ENCODE measurements at places on chromosomes 5 and 9.

DNA sequence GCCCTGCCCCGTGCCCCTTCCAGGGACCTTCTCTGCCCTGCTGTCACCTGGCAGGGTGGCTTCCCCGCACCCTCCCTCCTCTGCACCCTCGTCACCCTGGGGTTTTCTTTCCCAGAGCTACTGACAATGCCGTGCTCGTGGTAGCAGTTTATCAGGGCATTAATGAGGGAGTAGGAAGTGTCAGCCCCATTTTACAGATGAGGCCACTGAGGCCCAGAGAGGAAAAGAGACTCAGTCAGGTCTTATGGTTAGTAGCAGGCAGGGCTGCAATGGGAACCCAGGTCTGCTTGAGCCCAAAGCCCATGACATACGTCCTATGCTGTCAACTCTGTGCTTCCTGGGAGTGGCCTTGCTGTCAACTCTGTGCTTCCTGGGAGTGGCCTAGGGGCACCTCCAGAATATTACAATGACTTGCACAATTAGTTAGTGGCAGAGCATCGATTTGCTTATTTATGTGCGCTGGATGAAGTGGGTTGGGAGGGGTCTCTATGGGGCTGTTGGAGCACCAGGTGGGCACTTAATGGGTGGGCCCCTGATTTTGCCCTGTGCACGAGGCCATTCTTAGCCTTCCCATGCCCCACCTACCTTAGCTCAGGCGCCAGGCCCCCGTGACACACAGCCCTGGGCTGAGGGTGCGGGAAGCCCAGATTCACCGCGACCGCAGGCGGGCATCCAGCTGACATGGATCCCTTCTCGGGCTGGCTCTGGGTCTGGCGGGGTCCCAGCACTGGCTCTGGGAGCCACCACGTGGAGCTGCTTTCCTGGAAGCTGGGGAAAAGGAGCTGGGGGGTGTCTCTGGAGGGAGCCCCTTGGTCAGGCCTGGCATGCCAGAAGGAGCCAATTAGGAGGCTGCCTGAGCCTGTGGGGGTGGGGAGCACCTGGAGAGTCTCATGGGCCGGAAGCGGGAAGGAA is 82.0 kb upstream of the ORM1 start:
- no peak for DNase-seq

DNA sequence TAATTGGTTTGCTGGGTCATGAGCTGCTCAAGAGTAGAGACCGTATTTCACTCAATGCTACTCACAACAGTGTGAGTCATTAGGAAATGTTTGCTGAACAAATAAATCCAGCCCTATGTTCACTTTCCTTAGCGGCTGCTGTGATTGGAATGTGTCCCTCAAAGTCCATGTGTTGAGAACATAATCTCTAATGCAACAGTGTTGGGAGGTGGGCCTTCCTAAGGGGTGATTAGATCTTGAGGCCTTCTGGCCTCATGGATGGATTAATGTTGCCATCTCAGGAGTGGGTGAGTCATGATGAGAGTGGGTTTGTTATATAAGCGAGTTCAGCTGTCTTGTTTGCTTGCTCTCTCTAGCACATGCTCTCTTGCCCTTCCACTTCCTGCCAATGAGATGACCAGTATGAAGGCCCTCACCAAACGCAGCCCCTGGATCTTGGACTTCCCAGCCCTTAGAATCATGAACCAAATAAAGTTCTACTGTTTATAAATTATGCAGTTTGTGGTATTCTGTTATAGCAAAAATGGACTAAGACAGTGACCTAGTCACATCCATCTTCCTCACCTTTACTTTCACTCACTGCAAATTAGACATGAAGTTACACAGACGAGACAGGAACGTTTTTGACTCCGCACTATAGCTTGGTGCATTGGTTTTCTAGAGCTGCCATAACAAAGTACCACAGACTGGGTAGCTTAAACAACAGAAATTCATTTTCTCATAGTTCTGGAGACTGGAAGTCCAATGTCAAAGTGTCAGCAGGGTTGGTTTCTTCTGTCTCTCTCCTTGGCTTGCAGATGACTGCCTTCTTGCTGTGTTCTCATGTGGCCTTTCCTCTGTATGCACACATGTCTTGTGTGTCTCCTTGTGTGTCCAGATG is 50.9 kb upstream of the FAM169A start:
- no peak for DNase-seq

GRCh38 chr9:97660340-97660739 is 26.7 kb downstream of the NCBP1 start:
- no peak for DNase-seq

- no peak for DNase-seq
These were observed 13.1 kb upstream of the IRX2 start for GRCh38 chr5:2764581-2764980.

GRCh38 chr9:35682051-35682450 is 7.7 kb downstream of the TPM2 start:
- DNase-seq: no peak

- no peak for DNase-seq
These were observed 134.5 kb upstream of the SEMA6A start for GRCh38 chr5:116709082-116709481.

GRCh38 chr5:2201011-2201410 is 318.3 kb upstream of the IRX4 start:
- no peak for DNase-seq

DNA sequence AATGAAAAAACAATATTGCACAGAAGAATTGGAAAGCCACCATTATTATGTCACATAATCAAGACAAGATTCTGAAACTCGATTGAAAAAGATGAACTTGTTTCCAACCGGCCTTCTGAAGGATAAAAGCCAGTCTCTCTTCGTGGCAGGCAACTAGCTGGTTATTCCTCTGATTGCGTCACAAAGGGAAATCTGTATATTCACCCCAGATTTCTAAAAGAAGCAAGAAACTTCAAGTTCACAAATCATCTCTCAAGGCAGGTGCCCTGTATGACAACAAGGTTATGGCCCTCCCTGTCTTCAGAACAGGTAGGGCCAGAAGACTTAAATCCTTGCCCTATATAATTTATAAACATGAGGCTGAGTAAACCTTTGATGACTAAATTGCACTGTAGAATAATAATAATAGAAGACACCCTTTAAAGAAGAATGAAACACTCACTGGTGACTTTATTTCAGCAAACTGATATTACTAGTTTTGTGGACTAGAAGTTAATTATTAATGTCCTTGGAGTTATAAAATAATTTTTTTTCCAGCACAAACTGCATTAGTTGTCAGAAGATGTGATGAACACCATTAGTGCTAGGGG is 2.9 kb upstream of the KLF4 start:
- no peak for DNase-seq

GRCh38 chr5:121009058-121009457 is 545.0 kb downstream of the PRR16 start:
- DNase-seq: no peak

- no peak for DNase-seq
These were observed 116.1 kb downstream of the GAPVD1 start for GRCh38 chr9:125377584-125378250.

GRCh38 chr5:35038891-35039290 is 8.9 kb downstream of the AGXT2 start:
- no peak for DNase-seq

DNA sequence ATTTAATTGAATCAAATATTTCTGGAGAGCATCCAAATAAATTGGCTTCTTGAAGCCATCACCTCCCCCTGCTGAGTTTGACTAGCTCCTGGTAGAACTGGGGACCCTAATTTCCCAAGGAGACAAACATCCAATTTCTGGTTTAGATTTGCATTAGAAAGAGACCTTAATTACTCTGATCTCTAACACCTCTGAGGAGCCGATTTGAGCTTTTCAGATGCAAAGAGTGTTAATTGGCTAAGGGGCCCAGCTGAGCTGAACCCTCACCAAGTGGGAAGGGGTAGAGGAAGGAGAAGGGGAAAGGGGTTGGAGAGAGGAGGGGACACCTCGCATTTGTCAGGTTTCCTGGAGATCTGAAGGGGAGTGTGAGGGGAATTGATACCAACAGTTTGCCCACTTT is 145.4 kb upstream of the SHB start:
- DNase-seq: no peak

DNA sequence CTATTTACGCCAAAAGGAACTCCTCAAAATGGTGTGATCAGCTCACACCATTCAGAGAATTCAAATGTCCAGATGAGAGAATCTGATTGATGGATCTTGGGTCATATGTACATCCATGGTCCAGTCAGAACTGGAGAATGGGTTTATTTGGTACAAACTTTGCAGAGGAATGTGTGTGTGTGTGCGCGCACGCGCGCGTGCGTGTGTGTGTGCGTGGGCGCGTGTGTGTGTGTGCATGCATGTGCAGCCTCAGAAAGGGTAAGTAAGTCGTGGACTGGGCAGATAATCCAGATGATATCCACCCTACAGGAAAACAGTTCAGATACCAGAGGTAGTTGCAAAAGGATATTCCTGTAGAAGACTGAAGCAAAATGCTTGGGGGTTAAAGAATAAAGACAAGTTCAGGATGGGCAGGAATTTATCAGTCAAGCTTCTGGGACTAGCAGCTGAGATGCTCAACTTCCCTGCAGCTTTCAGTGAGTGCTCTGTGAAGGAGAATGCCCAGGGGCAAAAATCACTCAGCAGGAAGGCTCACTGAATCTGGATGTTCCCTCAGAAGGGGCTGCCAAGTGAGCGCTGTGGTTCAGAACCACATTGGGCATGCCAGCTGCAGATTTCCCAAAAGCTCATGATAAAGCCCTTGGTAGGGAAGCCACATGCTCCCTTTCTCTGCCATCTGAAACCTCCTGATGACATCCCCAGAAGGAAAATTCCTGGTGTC is 440.5 kb upstream of the SGCD start:
- no peak for DNase-seq

GRCh38 chr5:150078802-150079689 is 7.3 kb downstream of the CSF1R start:
- no peak for DNase-seq

GRCh38 chr5:32323741-32324140 is 11.0 kb upstream of the MTMR12 start:
- no peak for DNase-seq

DNA sequence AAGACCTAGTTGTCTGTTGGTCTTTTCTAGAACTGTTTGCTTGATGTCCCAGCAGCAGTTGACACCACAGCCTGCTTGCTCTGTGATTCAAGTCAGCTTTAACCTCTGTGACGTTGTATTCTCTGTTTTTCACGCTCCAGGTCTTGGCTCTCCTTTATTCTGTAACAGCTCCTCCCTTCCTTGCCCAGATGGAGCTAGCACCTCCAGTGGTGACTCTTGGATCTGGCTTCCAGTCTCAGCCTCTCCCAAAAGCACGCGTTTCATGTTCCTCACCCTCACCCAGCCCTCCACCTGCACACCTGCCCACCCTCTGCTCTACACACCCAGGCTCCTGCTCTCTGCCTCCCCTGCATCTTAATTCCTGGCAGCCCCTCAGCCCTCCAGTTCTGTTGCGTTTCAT is 50.6 kb downstream of the DMRT1 start:
- no peak for DNase-seq

GRCh38 chr5:179759581-179760551 is 27.2 kb downstream of the MAML1 start:
- DNase-seq: no peak

DNA sequence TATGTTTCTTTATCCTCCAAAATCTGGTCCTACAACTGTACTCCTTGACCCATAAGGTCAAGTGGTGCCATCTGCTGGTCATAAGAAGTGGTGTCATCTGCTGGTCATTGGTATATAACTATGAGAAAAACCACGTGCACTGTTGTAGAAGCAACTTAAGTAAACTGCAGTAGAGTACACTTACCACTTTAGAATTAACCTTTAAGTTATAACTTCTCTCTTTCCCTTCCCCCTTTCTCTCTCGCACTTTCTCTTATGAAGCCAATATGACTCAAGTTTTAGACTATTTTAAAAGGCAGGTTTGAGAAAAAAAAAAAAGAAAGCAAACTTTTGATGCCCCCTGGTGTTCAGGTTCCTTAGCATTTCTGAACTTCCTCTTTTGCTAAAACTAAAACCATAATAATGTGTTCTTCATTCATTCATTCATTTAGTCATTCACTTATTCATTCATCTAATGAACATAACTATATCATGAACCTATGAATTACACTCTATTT is 12.8 kb upstream of the MTAP start:
- no peak for DNase-seq

DNA sequence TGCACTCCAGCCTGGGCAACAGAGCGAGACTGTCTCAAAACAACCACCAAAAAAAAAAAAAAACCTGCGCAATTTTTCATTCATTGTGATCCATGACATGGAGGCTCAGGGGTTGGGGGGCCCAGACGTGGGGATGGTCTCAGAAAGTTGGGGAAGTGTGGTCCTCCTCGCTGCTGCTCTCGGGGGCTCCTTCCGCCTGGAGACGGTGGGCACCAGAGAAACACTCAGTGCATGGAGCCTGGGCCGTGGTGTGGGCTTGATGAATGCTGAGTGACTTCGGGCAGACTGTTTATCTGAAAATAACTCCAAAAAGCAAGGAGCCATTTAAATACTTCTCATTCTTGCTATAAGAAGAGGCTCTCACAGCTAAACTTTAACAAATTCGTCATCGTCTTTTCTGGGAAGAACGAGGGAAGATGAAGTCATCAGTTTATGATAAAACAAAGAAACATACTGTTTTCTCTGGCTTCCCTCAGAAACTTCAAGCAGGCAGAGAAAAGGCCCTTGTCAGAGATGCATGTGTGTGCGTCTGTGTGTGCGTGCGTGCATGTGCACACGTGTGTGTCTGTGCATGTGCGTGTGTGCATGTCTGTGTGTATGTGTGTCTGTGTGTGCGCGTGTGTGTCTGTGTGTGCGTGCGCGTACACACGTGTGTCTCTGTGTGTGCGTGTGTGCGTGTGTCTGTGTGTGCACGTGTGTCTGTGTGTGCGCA is 35.0 kb downstream of the RASGEF1C start:
- no peak for DNase-seq

GRCh38 chr5:88732181-88732633 is 150.8 kb downstream of the MEF2C start:
- DNase-seq: no peak

DNA sequence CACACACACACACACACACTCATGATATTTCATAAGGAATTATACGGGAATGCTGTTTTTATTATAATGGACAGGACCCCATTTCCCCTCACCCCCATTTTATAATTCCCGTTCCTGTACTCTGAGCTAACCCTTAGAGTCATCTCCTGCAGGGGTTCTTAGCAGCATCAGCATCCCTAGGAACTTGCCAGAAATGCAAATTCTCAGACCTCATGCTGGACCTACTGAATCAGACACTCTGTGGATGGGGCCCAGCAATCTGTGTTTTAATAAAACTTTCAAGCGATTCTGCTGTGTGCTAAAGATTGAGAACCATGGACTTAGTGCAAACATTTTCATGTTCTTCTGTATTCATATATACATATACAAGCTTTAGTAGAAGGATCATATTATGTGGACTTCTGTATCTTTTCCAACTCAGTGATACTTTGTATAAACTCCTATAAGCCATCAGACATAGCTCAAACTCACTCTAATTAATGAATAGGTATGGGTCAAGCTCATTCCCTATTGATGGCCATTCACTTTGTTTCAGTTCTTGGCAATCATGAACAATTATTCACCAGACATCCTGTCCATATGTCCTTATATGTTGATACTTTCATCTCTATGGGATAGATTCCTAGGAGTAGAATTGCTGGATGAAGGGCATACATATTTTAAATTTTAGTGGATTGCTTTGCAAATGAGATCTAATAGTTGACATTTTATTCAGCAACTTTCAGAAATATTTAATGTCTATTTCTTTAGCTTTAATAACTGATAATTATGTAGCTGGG is 65.5 kb downstream of the ARHGEF28 start:
- no peak for DNase-seq

GRCh38 chr5:102450313-102450990 is 48.3 kb downstream of the SLCO6A1 start:
- DNase-seq: no peak

- no peak for DNase-seq
These were observed 184.7 kb upstream of the ZNF462 start for GRCh38 chr9:106678273-106678672.

Measured in stimulated activated CD4-positive, alpha-beta T cell treated with anti-CD3 and anti-CD28 coated beads, Interleukin-15, amount 100 ng/mL, for 1 hour (primary cell).